Posterior vena cava (tissue), 2 donors: ENCODE measurements at places on chromosomes 4 and X. TPM values are rescaled to one million over a fixed set of nuclear protein-coding genes. Genes with fewer than 3 reads are reported as not detected.

The CCSER1 gene
- total RNA-seq: 7.0 TPM

The LINC00632 gene
- 742 TPM for total RNA-seq

The ADH4 gene
- total RNA-seq: 0.29 TPM

The RS1 gene
- not detected for total RNA-seq

The SPANXB1 gene
- total RNA-seq: not detected

The ELF2 gene
- 52.0 TPM for total RNA-seq

The FGF13 gene
- total RNA-seq: 13.6 TPM

The GPRIN3 gene
- total RNA-seq: 3.5 TPM

The COL4A6 gene
- 3.9 TPM for total RNA-seq

The SPANXN5 gene
- total RNA-seq: not detected

The TEX13C gene
- not detected for total RNA-seq

The FRAS1 gene
- 2.3 TPM for total RNA-seq

The FAM241A gene
- 6.7 TPM for total RNA-seq

The AFF2 gene
- 10.5 TPM for total RNA-seq

The PASD1 gene
- total RNA-seq: not detected

The LCORL gene
- total RNA-seq: 12.0 TPM

The MTNR1A gene
- total RNA-seq: not detected

The SRPK3 gene
- 5.4 TPM for total RNA-seq

The RGN gene
- 17.3 TPM for total RNA-seq

The TMEM184C gene
- 22.8 TPM for total RNA-seq

The TMEM144 gene
- total RNA-seq: 5.1 TPM

The FAM9C gene
- total RNA-seq: not detected

The MYOZ2 gene
- total RNA-seq: 14.3 TPM

The RBMXL3 gene
- not detected for total RNA-seq

The CRLF2 gene
- 1.1 TPM for total RNA-seq

The STK32B gene
- 3.5 TPM for total RNA-seq

The VCX3A gene
- total RNA-seq: not detected

The GAGE2A gene
- not detected for total RNA-seq

The PAGE1 gene
- total RNA-seq: not detected

The MGAT4D gene
- not detected for total RNA-seq

The HSFX3 gene
- not detected for total RNA-seq

The TADA2B gene
- total RNA-seq: 16.8 TPM

The PCSK1N gene
- total RNA-seq: 2.4 TPM

The MAGEB2 gene
- total RNA-seq: not detected

The NHS gene
- 12.2 TPM for total RNA-seq

The ASB12 gene
- not detected for total RNA-seq

The ODAM gene
- total RNA-seq: not detected

The BEND4 gene
- total RNA-seq: 0.05 TPM

The SSX4B gene
- not detected for total RNA-seq

The SLC4A4 gene
- total RNA-seq: 2.0 TPM

The ZNF185 gene
- total RNA-seq: 7.9 TPM

The IL3RA gene
- 5.6 TPM for total RNA-seq
